ENCODE measurements at places on chromosomes 1 and 21.

DNA sequence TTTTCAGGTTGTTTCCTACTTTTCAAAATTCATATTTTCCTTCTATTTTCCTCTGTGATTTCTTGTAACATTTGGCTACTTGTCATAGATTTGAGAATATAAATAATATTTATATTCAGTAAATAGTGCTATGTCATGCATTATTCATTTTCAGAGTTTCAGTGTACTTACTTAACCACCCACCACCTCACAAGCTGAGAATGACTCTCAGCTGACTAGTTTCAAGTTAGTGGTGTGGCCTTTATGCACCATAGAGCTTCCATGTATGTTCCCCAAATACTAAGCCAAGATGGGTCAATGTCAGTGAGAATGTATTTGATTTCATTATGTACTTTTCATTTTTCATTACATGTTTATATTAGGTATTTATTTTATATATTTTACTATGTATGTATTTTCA is 56.9 kb upstream of the RGS1 start:
- no peak overlapping the region for H3K27ac ChIP-seq
- no peaks in the 10 kb centered on the region for H3K27me3 ChIP-seq
- DNase-seq = no peak
- H3K36me3 ChIP-seq = no peaks in the 10 kb centered on the region
- H3K4me1 ChIP-seq = peaks cover 9% of the 10 kb centered on the region

DNA sequence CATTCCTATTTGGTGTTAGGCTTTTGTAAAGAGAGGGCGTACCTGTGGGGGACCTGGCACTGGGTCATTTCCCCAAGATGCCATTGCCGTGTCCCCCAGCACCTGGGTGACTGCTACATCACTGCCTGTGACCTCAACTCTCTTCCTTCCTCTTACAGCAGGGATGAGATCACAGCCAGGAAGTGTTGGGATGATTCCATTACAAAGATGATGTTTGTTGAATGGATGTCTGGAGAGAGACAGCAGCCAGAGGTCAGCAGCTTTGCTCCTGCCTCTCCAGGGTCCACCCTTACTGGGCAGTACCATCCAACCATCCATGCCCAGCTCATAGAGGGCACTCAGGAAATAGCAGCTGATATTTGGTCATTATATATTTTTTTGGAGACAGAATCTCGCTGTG is 35.1 kb downstream of the TMEM51 start:
- no peaks in the 10 kb centered on the region for H3K36me3 ChIP-seq
- H3K27me3 ChIP-seq = no peaks in the 10 kb centered on the region
- H3K27ac ChIP-seq = no peak overlapping the region
- H3K4me1 ChIP-seq = peaks cover 4% of the 10 kb centered on the region
- no peak for DNase-seq

- H3K4me1 ChIP-seq = no peaks in the 10 kb centered on the region
- no peaks in the 10 kb centered on the region for H3K27me3 ChIP-seq
- H3K36me3 ChIP-seq = no peaks in the 10 kb centered on the region
- no peak overlapping the region for H3K4me3 ChIP-seq
- no peak for DNase-seq
- H3K27ac ChIP-seq = no peak overlapping the region
Observed at GRCh38 chr1:159250638-159251216, 46.1 kb downstream of the ACKR1 start.

DNA sequence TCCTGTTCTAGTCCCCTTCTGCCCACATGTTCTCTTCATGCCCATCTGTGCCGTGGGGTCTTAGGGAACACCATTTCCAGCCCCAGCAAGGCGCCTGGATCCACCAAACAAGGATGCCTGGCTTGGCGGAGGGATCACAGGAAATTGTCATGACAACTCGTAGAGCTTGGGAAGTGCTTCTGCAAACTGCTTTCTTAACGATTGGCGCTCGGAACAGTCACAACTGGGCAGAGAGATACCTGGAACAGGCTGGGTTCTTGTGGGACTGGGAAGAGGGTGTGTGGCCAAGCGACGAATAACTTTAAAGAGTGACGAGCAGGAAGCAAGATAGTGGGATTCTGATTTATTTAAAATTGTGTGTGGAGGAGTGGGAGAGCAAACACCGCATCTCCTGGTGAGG is 329.8 kb downstream of the RPS6KC1 start:
- no peaks in the 10 kb centered on the region for H3K36me3 ChIP-seq
- no peak for DNase-seq
- no peak overlapping the region for H3K4me3 ChIP-seq
- H3K4me1 ChIP-seq = peaks cover 4% of the 10 kb centered on the region
- no peaks in the 10 kb centered on the region for H3K27me3 ChIP-seq

- no peak for DNase-seq
- peaks cover 4% of the 10 kb centered on the region for H3K4me1 ChIP-seq
- H3K27me3 ChIP-seq = peaks cover 4% of the 10 kb centered on the region
Observed at GRCh38 chr1:116732726-116733125, 21.5 kb upstream of the CD2 start.

- H3K4me3 ChIP-seq = no peak overlapping the region
- no peak overlapping the region for H3K27ac ChIP-seq
- peaks cover 4% of the 10 kb centered on the region for H3K36me3 ChIP-seq
- peaks cover 53% of the 10 kb centered on the region for H3K4me1 ChIP-seq
Observed at GRCh38 chr1:201597551-201598230, 58.8 kb downstream of the NAV1 start.

DNA sequence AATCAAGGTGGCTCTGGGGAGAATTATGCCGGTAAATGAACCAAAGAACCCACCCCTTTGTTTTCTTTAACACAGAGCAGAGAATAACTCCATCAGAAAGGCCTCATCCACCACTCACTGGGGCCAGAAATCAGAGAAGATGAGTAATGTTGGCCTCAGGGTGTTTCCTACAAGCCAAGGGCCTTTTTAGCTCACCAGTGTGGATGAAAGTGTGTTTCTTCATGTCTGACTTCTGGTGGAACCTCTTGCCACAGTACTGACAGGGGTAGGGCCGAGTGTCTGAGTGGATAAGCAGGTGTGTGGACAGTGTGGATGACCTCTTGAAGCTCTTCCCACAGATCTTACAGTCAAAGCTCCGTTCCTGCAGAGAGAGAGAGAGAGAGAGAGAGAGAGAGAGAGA is 8.3 kb downstream of the GFI1 start:
- no peak overlapping the region for H3K4me3 ChIP-seq
- H3K4me1 ChIP-seq = peaks cover 13% of the 10 kb centered on the region
- H3K27me3 ChIP-seq = peaks cover 91% of the 10 kb centered on the region
- DNase-seq = no peak
- H3K27ac ChIP-seq = no peak overlapping the region
- H3K36me3 ChIP-seq = no peaks in the 10 kb centered on the region

DNA sequence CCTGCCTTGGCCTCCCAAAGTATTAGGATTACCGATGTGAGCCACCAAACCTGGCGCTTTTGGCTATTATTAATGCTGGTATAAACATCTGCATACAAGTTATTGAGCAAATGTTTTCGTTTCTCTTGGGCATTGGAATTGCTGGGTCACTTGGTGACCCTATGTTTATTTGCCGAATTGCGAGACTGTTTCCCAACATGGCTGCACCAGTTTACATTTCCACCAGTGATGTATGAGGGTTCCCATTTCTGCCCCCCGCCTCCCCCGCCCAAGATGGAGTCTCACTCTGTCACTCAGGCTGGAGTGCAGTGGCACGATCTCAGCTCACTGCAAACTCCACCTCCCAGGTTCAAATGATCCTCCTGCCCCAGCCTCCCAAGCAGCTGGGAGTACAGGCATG is 20.9 kb downstream of the SFPQ start:
- no peaks in the 10 kb centered on the region for H3K4me1 ChIP-seq
- H3K36me3 ChIP-seq = peaks cover 20% of the 10 kb centered on the region
- no peaks in the 10 kb centered on the region for H3K27me3 ChIP-seq
- no peak overlapping the region for H3K4me3 ChIP-seq

DNA sequence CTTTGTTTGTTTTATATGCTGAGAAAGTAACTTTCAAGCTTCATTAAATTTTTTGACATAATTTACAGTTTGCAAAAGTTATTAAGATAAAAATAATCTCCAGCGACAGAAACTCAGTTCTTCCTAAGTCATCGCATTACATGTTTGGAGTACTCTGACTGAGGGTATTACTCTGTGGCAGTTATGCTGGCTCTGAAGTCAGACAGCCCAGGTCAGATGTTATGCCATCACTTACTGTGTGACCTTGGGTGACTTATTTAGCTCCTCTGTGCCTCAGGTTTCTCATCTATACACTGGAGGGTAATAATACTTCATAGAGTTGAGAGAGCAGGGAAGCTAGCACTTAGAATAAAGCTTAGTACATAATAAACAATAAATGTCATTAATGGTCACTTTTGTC is 26.4 kb downstream of the PRKAA2 start:
- no peaks in the 10 kb centered on the region for H3K36me3 ChIP-seq
- no peak overlapping the region for H3K27ac ChIP-seq
- H3K4me3 ChIP-seq = no peak overlapping the region

DNA sequence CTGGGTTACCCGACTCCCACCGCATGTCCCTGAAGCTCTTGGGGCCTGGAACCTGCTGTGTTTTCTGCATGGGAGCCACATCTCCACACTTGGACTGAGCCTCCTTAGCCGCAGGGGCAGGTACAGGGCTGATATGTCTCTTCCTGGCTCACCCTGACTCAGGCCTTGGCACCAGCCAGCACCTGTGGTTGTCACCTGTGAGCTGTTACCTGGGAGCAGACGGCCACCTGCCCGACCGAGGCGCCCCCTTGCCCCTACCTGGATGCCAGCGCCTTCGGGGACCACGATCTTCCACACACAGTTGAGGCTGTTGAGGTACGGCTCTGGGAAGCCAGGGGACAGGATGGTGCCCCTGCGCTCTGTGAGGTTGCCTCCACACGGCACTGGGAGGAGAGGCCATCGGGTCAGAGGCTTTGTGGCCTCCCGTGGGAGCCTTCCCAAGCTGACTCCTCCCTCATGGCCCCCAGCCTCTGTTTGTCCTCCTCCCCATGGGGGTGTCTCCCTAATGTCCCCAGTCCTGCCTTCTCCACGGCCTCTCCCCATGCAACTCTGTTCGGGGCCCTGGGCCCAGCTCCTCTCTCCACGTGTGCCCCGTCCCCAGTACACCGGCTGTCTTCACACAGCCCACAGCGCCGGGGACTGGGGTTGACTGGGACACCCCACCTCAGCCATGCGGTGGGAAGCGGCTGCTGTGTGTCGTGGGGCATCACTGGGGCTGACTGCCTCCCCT is 152.0 kb downstream of the ZSCAN20 start:
- no peaks in the 10 kb centered on the region for H3K4me1 ChIP-seq
- H3K27me3 ChIP-seq = no peaks in the 10 kb centered on the region
- H3K27ac ChIP-seq = no peak overlapping the region
- H3K36me3 ChIP-seq = no peaks in the 10 kb centered on the region

- H3K27ac ChIP-seq = no peak overlapping the region
- no peaks in the 10 kb centered on the region for H3K4me1 ChIP-seq
- H3K27me3 ChIP-seq = peaks cover 6% of the 10 kb centered on the region
Observed at GRCh38 chr1:36707221-36707620, 224.5 kb upstream of the CSF3R start.

DNA sequence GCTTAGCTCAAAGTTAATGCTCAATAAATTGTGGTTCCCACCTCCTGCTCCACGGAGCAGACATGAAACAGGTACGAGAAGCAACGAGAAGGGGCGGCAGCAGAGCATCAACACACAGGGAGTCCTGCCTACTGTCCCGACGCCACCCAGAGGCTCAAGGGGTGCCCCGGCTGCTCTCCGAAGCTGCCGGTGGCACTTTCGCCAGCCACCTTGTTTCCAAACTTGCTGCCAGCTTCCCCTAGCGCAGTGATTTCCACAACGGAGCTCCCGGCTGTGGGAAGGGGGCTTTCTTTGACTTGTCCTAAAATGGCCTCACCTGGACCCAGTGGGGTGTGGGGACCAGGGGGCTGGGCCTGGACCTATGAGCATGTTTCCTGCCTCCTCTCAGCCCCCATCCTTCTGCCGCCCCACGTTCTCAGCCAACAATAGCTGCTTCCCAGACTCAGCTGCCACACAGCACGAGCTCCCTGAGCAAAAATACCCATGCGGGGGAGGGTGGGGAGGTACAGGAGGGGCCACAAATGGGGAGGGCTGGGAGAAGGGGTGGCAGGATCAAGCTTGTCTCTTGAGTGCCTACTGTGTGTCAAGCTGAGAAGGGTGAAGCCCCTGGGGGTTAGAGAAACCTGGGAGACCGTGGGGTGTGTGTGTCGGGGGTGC is 35.6 kb upstream of the ECE1 start:
- peaks cover 66% of the 10 kb centered on the region for H3K4me1 ChIP-seq
- DNase-seq = no peak
- H3K36me3 ChIP-seq = no peaks in the 10 kb centered on the region
- H3K4me3 ChIP-seq = no peak overlapping the region
- H3K27me3 ChIP-seq = no peaks in the 10 kb centered on the region

- peaks cover 21% of the 10 kb centered on the region for H3K4me1 ChIP-seq
- H3K27me3 ChIP-seq = no peaks in the 10 kb centered on the region
- H3K27ac ChIP-seq = peak overlapping the region; percentile 95
- DNase-seq = peak; percentile 75
- peak overlapping the region; percentile 13 for H3K4me3 ChIP-seq
Observed at GRCh38 chr1:150065184-150065871, 2.2 kb upstream of the VPS45 start.

DNA sequence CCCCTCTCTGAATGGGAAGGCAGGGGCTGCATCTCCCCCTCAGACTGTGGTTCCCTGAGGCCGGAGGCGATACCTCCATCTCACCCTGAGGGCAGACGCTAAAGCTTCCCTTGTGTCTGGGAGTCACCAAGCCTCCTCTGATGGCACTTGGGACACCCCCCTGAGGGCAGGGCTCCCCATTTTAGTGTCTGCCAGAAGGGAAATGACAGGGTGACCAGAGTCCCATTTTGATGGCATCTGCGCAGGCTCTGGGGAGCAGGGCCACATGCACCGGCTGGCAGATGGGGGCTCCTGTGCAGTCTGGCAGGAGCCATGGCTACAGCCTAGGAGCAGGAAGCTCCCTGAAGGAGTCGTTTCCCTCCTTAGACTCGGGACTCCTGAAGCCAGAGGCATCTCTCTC is 1.7 kb downstream of the S100A2 start:
- DNase-seq = no peak
- peaks cover 38% of the 10 kb centered on the region for H3K4me1 ChIP-seq
- H3K27ac ChIP-seq = no peak overlapping the region
- H3K36me3 ChIP-seq = no peaks in the 10 kb centered on the region

DNA sequence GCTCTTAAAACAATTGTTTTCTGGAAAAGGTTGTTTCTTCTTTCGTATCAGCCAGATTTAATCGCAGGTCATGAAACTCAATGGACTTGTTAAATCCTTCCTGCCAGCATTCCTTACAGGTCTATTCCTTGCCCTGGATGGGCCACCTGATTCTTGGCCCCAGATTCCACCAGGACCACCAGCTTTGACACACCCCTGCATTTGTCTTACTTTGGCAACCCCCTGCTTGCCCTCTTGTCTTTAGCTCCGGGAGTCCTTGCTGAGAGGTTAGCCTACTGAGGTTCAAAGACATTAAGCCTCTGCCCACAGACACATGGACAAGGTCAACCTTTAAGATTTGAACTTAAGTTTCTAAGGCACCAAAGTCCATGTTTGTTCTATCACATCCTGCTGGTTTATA is 27.1 kb upstream of the DAB1 start:
- no peaks in the 10 kb centered on the region for H3K36me3 ChIP-seq
- no peaks in the 10 kb centered on the region for H3K4me1 ChIP-seq
- no peaks in the 10 kb centered on the region for H3K27me3 ChIP-seq
- DNase-seq = no peak
- no peak overlapping the region for H3K27ac ChIP-seq

- H3K36me3 ChIP-seq = no peaks in the 10 kb centered on the region
- no peak overlapping the region for H3K4me3 ChIP-seq
- no peaks in the 10 kb centered on the region for H3K27me3 ChIP-seq
- no peak overlapping the region for H3K27ac ChIP-seq
- DNase-seq = no peak
Observed at GRCh38 chr1:44832056-44832705, 10.9 kb downstream of the PTCH2 start.
